ENCODE measurements at places on chromosomes 16 and 17.
A peak's percentile ranks its signal among the peaks of the same experiment; 100 is the strongest.

DNA sequence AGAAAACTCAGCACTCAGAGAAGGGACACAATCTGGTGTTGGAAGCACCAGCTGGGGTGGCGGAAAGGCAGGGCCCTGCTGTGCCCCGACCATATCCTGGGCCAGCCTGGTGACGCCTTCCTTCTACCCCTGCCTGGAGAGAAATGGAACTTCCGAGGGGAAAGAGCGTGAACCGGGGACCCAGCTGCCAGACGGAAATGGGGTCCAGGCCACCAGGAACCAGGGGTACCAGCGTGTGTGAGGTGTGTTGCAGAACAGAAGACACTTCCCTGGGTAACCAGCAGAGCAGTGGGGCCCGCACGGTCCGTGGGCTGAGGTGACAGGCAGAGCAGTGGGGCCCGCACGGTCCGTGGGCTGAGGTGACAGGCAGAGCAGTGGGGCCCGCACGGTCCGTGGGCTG is 6.8 kb downstream of the RAB40B start:
- no peak for DNase-seq

DNA sequence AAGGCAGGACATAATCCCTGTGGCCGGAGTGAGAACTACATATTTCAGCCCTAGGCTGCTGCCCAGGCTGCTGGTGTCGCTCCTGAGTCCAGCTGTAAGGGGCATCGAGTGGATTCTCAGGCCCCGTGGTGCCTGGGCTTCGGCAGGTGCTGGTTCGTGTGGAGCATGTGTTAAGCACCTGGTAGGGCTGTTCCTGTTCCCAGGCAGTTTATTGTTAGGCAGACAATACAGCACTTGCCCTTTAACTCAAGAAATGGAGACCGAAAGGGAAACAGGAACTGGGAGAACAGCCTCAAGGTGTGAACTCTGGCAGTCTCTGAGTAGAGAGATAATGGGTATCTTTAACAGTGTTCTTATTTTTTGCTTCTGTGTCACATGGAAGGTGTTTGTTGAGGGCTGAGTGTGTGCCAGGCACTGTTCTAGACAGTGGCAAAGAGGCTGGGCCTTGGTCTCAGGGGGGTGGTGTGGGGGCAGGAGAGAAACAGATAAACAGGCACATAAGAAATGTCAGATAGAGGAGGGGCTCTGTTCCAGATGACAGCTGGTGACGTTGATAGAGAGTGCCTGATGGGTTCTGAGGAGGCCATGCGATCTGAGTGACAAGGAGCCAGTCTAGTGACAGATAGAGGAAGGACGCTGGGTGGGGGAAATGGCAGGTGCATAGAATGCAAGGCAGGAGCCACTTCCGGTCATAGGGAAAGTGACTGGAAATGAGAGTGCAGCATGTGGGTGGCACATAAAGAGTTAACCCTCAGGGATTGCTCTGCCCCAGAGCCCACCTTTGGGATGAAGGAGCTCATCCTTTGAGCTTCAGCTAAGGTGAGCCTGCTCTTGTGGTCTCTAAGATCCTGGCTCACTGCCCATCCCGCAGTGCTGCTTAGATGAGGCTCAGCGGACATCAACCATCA is 33.8 kb downstream of the EPN2 start:
- no peak for DNase-seq

GRCh38 chr16:23433261-23433920 is 19.6 kb downstream of the COG7 start:
- no peak for DNase-seq

DNA sequence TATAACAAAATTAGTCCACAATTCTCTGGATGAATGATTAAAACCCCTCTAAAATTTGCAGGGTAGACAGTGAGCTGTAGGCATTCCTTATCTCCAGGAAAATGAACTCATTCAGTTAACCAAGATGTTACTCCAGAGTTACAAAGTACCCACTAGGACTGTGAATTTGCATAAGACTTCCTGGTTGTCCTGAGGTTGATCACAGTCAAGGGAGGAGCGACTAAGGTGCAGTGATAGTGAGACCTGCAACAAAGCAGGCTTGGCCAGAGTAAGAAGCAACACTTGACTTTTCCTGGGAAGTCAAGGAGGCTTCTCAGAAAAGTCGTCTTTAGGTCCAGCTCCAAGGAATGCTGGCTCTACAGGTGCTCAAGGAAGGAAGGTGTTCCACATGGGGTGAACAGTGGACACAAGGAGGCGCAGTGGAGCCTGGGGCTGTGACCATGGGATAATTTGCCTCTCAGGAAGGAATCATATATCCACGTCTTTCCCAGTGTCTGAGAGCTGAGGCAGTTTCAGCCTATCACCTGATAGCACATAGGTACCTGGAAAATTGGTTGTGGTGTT is 821.1 kb upstream of the EEF2KMT start:
- DNase-seq = no peak

DNA sequence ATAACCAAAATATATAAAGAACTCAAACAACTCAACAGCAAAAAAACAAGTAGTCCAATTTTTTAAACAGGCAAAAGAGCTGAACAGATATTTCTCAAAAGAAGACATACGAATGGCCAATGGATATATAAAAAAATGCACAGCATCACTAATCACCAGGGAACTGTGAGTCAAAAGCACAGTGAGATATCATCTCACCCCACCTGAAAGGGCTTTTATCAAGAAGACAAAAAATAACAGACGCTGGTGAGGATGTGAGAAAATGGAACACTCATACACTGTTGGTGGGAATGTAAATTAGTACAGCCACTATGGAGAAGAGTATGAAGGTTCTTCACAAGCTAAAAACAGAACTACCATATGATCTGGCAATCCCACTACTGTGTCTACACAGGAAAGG is 7.4 kb downstream of the XYLT1 start:
- no peak for DNase-seq

GRCh38 chr16:65284626-65285025 is 162.8 kb upstream of the CDH11 start:
- DNase-seq = no peak

- DNase-seq = no peak
Measured at GRCh38 chr16:65012357-65012756, 109.5 kb downstream of the CDH11 start.

- DNase-seq = no peak
Measured at GRCh38 chr17:5585836-5586521, 1.7 kb upstream of the NLRP1 start.

- DNase-seq = peak; percentile 29
Measured at GRCh38 chr17:2710803-2711607, 559 bp downstream of the CLUH start.

DNA sequence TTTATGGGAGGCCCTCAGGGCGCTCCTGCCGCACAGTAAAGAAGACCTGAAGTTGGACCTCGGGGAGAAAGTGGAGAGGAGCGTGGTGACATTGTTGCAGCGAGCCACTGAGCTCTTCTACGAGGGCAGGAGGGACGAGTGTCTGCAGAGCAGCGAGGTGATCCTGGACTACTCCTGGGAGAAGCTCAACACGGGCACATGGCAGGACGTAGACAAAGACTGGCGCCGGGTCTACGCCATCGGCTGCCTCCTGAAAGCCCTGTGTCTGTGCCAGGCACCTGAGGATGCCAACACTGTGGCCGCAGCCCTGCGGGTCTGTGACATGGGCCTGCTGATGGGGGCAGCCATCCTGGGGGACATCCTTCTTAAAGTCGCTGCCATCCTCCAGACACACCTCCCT is 6.8 kb downstream of the KDM8 start:
- no peak for DNase-seq

- DNase-seq = no peak
Measured at GRCh38 chr16:82138478-82139285, 31.3 kb downstream of the MPHOSPH6 start.

Data from activated CD4-positive, alpha-beta T cell treated with anti-CD3 and anti-CD28 coated beads, Interleukin-2, amount 50 U/mL, for 4 hours (primary cell).